ENCODE measurements at places on chromosomes 7 and 10.

GRCh38 chr7:105643851-105644250, 62.6 kb upstream of the EFCAB10 start:
- DNase-seq, result no peak

DNA sequence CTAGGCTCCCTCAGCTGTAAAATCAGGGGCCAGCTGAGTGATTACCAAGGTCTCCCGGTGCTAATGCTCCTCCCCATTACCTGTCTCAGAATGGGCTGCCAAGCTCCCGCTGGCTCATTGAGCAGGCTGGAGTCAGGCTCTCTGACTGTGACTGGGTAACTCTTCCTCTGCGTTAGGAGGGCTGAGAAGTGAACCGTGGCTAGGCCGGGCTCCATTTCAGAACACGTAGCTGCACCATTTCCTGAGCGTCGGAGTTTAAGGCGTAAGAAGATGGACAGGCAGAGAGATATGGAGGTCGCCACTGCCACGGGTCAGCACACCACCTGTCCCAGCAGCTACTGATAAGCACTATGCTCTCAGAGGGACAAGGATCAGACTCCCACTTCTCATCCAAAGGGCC, 250.3 kb downstream of the TCERG1L start:
- peak; percentile 46 for DNase-seq

DNA sequence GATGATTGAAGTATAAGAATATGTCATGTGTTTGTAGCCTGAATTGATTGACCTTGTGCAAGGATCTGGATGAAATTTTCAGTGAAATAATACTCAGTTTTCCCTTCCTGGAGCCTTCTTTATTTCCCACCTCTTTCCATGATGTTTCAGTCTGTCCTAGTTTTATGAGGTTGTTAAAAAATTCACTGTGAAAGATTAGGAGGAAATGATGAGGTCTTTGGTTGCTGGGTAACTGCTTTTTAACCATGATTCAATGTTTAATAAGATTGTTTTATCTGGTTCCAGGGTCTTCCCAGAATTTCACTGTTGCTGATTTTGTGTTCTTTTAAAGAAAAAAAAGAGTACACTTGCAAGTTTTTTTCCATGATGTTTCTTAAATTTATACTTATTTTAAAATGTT, 221.5 kb downstream of the MBL2 start:
- no peak for DNase-seq

GRCh38 chr7:156752367-156753228, 112.0 kb downstream of the RNF32 start:
- DNase-seq, result no peak

DNA sequence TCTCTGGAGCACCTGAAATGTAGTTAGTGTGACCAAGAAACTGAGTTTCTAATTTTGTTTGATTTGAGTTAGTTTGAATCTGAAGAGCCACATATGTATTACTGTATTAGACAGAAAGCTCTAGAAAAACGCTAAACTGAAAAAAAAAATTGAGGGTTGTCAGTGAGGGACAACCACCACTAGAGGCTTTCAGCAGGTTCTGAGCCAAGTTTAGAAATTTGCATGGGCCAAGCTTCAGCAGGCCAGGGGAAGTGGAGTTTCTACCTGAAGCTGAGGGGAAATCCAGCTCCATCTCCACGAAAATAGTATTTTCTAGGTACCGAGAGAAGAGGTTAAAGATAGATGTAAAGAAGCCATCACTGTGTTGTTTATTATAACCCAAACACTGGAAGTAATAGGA, 77.9 kb upstream of the PLXNA4 start:
- DNase-seq, result no peak

- peak; percentile 88 for DNase-seq
Observed at GRCh38 chr10:30059209-30060107, at the start of gene JCAD. JCAD (minus strand) TSS chr10:30059586; CDS start chr10:30047812, 11,774 bp downstream.

DNA sequence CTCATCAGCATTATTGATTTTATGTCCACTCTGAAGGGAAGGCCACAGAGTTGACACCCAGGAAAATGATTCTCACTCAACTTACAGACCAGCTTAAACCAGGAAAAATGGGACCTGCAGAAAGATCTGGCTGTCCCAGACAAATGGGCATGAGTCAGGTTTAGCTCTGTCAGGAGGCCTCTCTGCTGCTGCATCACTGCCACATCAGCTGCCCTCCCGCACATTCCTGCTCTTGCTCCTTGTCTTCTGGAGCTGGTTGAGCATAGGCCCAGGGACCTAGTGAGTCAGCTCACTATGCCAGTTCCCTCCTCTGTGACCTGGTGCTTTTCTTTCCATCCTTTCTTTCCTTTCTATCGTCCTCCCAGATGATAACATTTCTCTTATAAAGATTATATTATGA, 18.8 kb upstream of the SMNDC1 start:
- DNase-seq, result no peak

Measured in Right ventricle myocardium inferior (tissue), 1 donor.